LHCN-M2 (cell line): ENCODE measurements at places on chromosomes 13 and 19. TPM values are rescaled to one million over a fixed set of nuclear protein-coding genes. Genes with fewer than 3 reads are reported as not detected.

The ZNF441 gene
- 5.4 and 7.1 TPM in 2 replicates for total RNA-seq

The ZNF835 gene
- total RNA-seq, result not detected in 2 replicates

The LIM2 gene
- not detected in 2 replicates for total RNA-seq

The TICAM1 gene
- 2.9 and 3.5 TPM in 2 replicates for total RNA-seq

The DOHH gene
- total RNA-seq, result 25.0 and 26.2 TPM in 2 replicates

The RNF113B gene
- total RNA-seq, result not detected in 2 replicates

The WDR88 gene
- total RNA-seq, result not detected in 2 replicates

The GARIN5B gene
- not detected in 2 replicates for total RNA-seq

The CD33 gene
- 0.11 and 1.3 TPM in 2 replicates for total RNA-seq

The GRK1 gene
- total RNA-seq, result not detected in 2 replicates

The KIR3DL2 gene
- total RNA-seq, result not detected in 2 replicates

The IGFL1 gene
- not detected in 2 replicates for total RNA-seq

The CBARP gene
- total RNA-seq, result 4.6 and 4.7 TPM in 2 replicates

The ZNF497 gene
- total RNA-seq, result 1.1 TPM in 2 replicates

The KIR2DL3 gene
- total RNA-seq, result not detected in 2 replicates

The ZNF564 gene
- total RNA-seq, result 5.5 and 6.0 TPM in 2 replicates

The ZNF429 gene
- 8.0 and 11.0 TPM in 2 replicates for total RNA-seq

The CD22 gene
- 1.0 and 2.2 TPM in 2 replicates for total RNA-seq

The TTC9B gene
- total RNA-seq, result not detected in 2 replicates

The CD37 gene
- not detected in 2 replicates for total RNA-seq

The GNG7 gene
- not detected in 2 replicates for total RNA-seq

The YJEFN3 gene
- total RNA-seq, result 0.69 and 0.90 TPM in 2 replicates

The BRCA2 gene
- 22.7 and 24.8 TPM in 2 replicates for total RNA-seq

The ELSPBP1 gene
- not detected in 2 replicates for total RNA-seq

The LGALS14 gene
- not detected in 2 replicates for total RNA-seq

The UTP14C gene
- total RNA-seq, result 9.6 and 12.2 TPM in 2 replicates

The ZNF443 gene
- 3.5 and 4.5 TPM in 2 replicates for total RNA-seq

The BORCS8 gene
- total RNA-seq, result 19.6 and 27.0 TPM in 2 replicates

The CEACAM4 gene
- not detected in 2 replicates for total RNA-seq

The ARHGAP45 gene
- 0.13 and 0.57 TPM in 2 replicates for total RNA-seq

The EDNRB gene
- 1.7 and 2.1 TPM in 2 replicates for total RNA-seq

The SERTAD3 gene
- 22.8 and 24.1 TPM in 2 replicates for total RNA-seq

The CYP2A6 gene
- total RNA-seq, result not detected in 2 replicates

The HNRNPA1L2 gene
- 3.1 and 3.3 TPM in 2 replicates for total RNA-seq

The NFILZ gene
- total RNA-seq, result not detected in 2 replicates

The FOSB gene
- total RNA-seq, result 0.32 and 0.34 TPM in 2 replicates

The GNG8 gene
- not detected in 2 replicates for total RNA-seq

The GPR18 gene
- not detected in 2 replicates for total RNA-seq

The ZNF446 gene
- 17.1 and 19.6 TPM in 2 replicates for total RNA-seq
